Hypothalamus (tissue), 51 donors: ENCODE measurements at places on chromosomes 11 and 22.

- DNase-seq = no peak
Measured at GRCh38 chr11:35085531-35086165, 53.3 kb upstream of the CD44 start.

GRCh38 chr22:30969532-30970355 is 679 bp downstream of the TUG1 start:
- DNase-seq = no peak

- no peak for DNase-seq
Measured at GRCh38 chr22:39431821-39432251, 25.0 kb upstream of the MGAT3 start.

DNA sequence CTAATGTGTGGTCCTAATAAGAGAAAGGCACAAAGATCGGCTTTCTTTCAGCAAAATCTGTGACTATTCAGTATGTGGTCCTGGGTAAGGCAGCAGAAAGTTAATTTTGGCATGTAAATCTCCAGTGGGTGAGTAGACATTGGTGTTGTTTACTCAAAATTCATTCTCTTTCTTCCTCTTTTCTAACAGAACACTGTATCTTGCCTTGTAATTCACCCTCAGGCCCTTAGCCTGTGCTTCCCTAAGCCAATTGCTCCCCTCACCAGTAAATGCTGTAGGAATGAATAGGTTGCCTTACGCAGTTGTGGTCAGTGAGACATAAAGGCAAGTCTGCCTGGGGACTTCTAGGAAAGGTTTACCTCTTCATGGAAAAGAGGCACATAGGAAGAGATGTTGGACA is 49.9 kb upstream of the PDE3B start:
- no peak for DNase-seq

- no peak for DNase-seq
Measured at GRCh38 chr11:16093889-16094653, 262.3 kb downstream of the SOX6 start.

DNA sequence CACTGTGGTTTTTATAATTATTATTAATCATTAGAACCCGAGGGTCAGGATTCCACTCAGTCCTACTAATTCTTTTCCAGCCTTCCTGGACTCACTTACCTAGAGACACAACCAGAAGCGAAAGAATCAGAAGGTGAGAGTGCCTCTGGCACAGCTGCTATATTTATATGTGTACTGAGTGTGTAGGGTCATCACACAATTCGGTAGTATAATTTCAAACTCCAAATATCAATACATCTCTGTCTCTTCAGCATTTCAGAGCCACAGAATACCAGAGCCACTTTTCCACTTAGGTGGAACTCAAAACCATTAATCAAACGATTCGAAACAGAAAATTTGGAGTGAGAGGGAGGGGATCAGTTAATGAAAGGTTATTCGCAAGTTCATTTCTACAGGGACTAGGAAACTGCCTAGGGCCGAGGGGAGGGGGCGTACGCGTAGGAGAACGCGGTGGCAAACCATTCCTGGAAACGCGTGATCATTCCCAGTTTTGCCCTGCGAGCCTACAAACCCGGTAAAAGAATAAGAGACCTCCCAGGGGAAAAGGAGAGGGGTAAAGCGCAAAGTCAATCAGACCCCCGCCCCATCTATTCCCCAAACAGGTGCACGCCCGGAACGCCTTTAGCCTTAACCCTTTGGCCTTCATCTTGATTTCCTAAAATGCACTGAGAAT is 5.4 kb downstream of the BSX start:
- no peak for DNase-seq

GRCh38 chr22:37827056-37827455 is 3.9 kb downstream of the GALR3 start:
- peak; percentile 65 for DNase-seq

DNA sequence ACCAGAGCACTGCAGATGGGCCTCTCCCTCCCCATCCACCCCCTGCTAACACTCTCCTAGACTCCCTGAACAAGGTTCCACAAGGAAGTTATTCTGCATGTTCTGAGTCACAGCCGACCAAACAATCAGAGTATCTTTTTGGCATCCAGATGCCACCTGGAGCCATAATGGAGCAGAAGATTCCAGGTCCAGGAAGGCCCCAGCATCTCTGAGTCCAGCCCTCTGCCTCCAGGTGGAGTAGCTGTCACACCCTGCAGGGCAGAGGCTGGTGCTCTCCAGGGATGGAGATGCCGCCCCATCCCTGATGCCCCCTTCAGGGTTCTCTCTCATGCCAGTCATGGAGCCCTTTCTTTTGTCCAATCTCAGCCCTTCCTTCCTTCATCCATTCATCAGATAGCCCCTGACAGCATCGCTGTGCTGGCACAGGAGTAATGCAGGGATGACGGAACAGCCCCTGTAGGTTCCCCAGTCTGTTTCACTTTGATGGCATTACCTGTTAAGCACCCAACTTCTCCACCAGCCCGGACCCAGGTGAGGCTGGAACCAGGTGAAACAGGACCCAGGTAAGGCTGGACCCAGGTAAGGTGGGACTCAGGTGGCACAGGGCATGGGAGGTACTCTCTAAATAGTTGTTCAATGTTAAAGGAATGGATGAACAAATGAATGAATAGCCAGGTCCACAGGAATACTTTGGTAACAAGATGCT is 20.1 kb upstream of the TSKU start:
- no peak for DNase-seq

DNA sequence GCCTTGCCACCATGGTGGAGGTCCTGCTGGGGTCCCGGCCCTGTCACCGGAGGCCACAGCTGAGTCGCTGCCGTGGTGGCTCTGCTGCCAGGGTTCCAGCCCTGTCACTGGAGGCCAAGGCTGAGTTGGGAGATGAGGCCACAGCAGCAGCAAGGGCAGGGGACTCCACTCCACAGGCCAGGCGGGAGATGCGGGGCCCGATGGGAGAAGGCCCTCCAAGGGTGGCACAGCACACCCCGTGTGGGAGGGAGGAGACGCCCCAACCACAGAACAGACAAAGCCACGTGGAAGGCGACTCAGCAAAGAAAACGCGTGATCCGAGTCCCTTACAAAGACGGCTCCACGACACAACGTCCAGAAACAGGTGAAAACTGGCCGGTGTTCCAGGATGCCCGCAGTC is 159.3 kb downstream of the BRD1 start:
- no peak for DNase-seq

GRCh38 chr22:48566741-48567140 is 1260.9 kb downstream of the BRD1 start:
- no peak for DNase-seq

GRCh38 chr22:19164425-19164824 is 14.1 kb downstream of the SLC25A1 start:
- no peak for DNase-seq

DNA sequence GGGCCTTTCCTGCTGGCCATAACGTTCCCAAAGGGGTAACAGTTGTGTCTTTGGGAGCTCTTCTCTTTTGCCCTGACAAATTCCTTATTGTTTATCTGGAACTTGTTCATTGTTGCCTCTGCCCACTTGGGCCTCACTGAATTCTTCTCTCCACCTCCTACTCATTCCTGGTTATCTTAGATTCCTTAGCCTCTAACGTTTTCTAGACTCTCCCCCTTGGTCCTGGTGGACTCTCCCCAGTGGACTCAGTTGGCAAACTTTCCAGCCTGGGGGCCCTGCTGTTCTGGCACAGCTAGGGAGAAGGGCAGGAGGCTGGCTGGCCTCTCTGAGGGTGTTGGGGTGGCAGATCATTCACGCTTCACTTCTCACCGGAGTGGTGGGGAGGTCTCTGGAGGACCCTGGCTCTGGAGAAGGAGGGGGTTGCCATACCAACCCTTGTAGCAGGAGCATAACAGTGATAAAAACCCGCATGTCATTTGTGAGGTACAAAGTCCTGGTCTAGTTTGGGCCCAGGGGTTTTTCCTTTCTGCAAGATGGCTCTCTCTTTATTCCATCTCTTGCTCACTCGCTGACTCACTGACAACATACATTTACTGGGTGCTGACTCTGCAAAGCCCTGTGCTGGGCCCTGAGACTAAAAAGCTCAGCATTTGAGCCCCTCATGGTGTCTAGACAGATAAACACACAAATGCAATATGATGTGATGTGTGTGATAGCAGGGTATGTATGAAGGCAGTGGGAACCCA is 39.7 kb downstream of the YWHAH start:
- DNase-seq = no peak

DNA sequence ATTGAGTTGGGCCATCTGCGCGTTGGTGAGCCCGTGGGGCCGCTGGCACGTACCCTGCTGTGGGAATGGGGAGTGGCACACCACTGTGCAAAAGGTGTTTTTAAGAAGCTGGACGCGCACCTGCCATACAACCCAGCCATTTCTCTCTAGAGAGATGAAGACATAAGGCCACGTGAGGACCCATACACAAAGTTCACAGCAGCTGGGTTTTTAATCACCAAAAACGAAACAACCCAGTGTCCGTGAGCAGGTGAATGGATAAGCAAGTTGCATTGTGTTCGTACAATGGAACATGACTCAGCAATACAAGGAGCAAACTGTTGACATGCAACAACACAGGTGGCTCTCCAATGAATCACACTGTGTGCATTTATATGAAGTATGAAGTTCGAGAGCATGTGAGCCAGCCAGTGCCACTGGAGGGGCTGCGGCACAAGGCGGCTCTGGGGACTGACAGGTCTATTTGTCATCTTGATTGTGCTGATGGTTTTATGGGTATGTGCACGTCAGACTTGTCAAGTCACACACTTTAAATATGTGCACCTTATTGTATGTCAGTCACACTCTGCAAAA is 30.6 kb upstream of the PANX2 start:
- DNase-seq = no peak

GRCh38 chr11:80815752-80816453 is 1375.1 kb upstream of the TENM4 start:
- DNase-seq = no peak

GRCh38 chr11:86749821-86750401 is 50.4 kb upstream of the PRSS23 start:
- DNase-seq = no peak

- DNase-seq = no peak
Measured at GRCh38 chr22:45976254-45977002, 534 bp downstream of the WNT7B start.

- no peak for DNase-seq
Measured at GRCh38 chr11:106480581-106481190, 403.2 kb downstream of the AASDHPPT start.

DNA sequence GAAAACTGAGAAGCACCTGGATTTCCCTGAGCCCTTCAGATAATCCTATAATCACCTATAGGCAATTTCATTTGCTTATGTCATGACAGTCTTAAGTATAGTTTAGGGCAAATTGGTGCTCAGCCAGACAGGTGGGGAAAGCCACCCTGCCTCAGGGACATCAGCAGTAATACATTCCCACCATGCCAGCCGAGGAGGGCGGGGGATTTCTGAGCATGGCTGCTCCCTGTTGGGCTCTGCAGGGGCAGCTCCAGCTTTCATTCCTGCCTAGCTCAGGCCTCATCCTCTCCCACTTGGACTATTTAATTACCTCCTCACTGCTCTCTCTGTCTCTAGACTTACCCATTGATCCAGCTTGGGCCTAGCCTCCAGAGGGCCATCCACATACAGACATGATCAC is 9.0 kb upstream of the DRD2 start:
- DNase-seq = no peak

- no peak for DNase-seq
Measured at GRCh38 chr11:4647766-4648165, 4.0 kb downstream of the OR51E1 start.

- no peak for DNase-seq
Measured at GRCh38 chr22:44689173-44689572, 12.8 kb upstream of the PRR5 start.

GRCh38 chr22:28934026-28934425 is 50.7 kb downstream of the ZNRF3 start:
- no peak for DNase-seq
